ENCODE measurements at places on chromosomes 13 and 19. TPM values are rescaled to one million over a fixed set of nuclear protein-coding genes. Genes with fewer than 3 reads are reported as not detected.

DNA sequence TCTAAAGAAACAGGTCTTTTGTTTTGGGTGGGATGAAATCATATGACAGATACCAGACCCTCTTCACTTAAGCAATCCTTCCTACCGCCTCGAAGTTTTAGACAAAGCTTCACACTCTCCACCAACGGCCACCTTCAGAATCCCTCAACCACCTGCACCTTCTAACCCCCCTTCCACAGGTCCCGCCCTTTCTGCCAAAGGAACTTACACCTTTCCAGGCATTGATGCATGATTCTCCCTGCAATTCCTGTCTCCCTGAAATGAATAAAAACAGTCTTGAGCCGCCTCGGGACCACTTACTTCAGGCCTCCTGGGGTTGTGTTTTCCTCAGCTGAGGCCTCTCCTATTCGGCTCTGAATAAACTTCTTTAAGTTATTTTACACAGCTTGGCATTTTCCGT, 859 bp downstream of the ZNF433 start:
- peaks cover 2% of the 10 kb centered on the region for H3K36me3 ChIP-seq
- DNase-seq, result no peak
- H3K27me3 ChIP-seq, result no peaks in the 10 kb centered on the region
- H3K27ac ChIP-seq, result peak overlapping the region; percentile 74
- H3K4me3 ChIP-seq, result peak overlapping the region; percentile 74
- no peaks in the 10 kb centered on the region for H3K4me1 ChIP-seq

- no peaks in the 10 kb centered on the region for H3K27me3 ChIP-seq
- no peaks in the 10 kb centered on the region for H3K36me3 ChIP-seq
- DNase-seq, result no peak
- no peak overlapping the region for H3K27ac ChIP-seq
- H3K4me1 ChIP-seq, result no peaks in the 10 kb centered on the region
- no peak overlapping the region for H3K4me3 ChIP-seq
Observed at GRCh38 chr13:112861876-112862615, 107.0 kb upstream of the MCF2L start.

GRCh38 chr19:49056101-49056901, 1.2 kb downstream of the CGB7 start:
- peak overlapping the region; percentile 62 for H3K4me3 ChIP-seq
- peak; percentile 72 for DNase-seq
- peaks cover 8% of the 10 kb centered on the region for H3K4me1 ChIP-seq
- H3K27me3 ChIP-seq, result peaks cover 3% of the 10 kb centered on the region

- H3K27ac ChIP-seq, result no peak overlapping the region
- no peaks in the 10 kb centered on the region for H3K36me3 ChIP-seq
- no peak for DNase-seq
- no peak overlapping the region for H3K4me3 ChIP-seq
- no peaks in the 10 kb centered on the region for H3K4me1 ChIP-seq
Observed at GRCh38 chr19:35320065-35320713, 8.8 kb upstream of the CD22 start.

Gene TYROBP
- total RNA-seq, result 31.5 TPM

Data from ascending aorta (tissue), 2 donors.